ENCODE measurements at places on chromosomes 5 and 9.

- DNase-seq, result peak; percentile 57
Measured at GRCh38 chr9:84101964-84102632, 121.5 kb downstream of the RMI1 start.

- DNase-seq, result no peak
Measured at GRCh38 chr5:111229221-111229835, 5.1 kb downstream of the CAMK4 start.

DNA sequence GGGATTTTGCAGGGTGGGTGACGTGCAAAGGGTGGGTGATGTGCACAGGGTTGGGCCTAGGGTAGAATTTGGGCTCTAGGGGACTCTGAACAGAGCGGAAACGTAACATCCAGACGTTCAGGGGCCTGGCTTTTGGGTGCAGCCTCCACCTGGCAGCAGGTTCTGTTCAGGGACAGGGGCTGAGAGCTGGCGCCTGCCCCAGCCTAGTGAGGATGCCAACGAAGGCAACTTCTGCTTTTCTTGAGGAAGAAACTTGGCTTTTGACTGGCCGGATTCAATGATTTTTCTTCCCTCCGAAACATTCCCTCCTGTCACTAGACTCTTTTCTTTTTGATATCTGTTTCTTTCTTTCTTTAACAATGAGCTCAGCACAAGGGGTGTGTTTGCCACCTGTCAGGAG lies 38.6 kb upstream of the SLC6A19 start:
- no peak for DNase-seq

GRCh38 chr9:128898845-128899565 lies 17.1 kb downstream of the LRRC8A start:
- no peak for DNase-seq
